ENCODE measurements at places on chromosomes 1 and 21. TPM values are rescaled to one million over a fixed set of nuclear protein-coding genes. Genes with fewer than 3 reads are reported as not detected.

DNA sequence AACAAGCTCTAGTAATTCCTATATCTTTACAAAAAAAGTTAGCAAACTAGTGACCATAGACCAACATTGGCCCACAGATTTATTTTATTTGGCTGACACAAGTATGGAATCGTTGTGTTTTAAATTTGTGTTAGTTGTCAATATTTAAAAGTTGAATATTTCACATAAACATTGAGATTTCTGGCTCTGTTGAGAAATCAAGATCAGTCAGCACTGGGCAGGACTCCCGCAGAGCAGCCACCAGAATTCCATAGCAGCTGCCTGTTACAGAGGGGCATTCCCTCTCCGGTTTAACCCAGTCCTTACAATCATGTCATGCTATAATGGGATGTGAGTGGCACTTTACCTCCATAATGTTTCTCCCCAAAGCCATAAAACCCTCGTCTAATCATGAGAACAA lies 79.2 kb upstream of the NRIP1 start:
- DNase-seq = no peak

DNA sequence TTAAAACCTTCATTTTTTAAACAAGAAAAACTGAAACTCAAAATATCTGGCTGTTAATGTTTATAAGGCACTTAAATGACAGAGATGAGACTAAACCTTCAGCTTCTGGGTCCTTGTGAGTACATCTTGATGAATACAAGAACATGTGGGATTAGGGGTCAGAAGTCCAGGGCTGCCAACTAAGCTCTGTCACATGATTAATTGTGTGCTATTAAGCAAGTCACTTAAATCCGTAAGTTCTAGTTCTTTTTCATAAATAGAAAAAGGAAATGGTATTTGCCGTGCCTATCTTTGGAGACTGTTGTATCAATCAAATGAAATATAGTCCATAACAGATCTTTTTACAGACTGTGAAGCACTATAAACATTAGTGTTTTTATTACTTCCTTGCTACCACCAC lies 43.2 kb upstream of the KCTD3 start:
- DNase-seq = no peak

- DNase-seq = no peak
Measured at GRCh38 chr1:179447489-179447888, 81.7 kb downstream of the AXDND1 start.

GRCh38 chr1:244960904-244961303 lies 96.6 kb upstream of the HNRNPU start:
- DNase-seq = no peak

- no peak for DNase-seq
Measured at GRCh38 chr1:14390816-14391215, 207.7 kb upstream of the KAZN start.

- no peak for DNase-seq
Measured at GRCh38 chr1:220702733-220703270, 12.6 kb downstream of the C1orf115 start.

DNA sequence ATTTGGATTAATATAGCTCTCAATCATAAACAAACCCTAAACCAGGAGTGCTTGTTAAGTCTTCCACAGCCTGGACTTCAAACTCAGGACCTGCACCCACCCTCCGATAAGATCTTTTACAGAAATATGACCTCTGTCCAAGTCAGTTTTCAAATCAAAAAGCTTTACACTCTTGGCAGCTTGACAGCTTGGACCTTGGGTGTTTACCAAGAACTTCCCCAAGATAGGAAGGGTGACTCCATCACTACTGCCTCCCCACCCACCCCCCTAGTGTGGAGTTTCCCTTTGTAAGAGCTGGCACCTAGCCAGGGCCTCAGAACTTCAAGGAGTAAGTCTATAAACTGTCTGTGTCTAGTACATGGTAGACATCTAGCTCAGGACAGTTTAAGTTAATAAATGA lies 9.6 kb downstream of the BCAR3 start:
- DNase-seq = no peak

DNA sequence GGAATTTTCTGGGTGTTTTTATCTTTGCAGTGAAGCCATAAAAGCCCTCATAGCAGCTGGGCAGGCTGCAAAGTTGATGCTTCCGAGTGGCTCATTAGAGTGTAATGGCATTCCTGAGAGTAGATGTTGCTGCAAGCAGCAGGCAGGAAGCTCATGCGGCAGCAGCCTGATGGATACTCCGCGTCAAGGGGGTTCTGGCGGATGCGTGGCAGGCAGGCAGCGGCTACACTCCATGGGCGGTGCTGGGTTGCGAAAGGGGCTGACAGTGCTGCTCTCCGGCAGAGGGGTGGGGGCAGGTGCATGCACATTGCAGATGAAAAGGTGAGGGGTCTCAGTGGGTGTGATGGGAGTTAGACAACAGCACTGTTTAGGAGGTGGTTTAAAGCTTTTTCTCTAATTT lies 93.2 kb upstream of the AJAP1 start:
- no peak for DNase-seq

Gene LYPD8
- not detected for total RNA-seq

DNA sequence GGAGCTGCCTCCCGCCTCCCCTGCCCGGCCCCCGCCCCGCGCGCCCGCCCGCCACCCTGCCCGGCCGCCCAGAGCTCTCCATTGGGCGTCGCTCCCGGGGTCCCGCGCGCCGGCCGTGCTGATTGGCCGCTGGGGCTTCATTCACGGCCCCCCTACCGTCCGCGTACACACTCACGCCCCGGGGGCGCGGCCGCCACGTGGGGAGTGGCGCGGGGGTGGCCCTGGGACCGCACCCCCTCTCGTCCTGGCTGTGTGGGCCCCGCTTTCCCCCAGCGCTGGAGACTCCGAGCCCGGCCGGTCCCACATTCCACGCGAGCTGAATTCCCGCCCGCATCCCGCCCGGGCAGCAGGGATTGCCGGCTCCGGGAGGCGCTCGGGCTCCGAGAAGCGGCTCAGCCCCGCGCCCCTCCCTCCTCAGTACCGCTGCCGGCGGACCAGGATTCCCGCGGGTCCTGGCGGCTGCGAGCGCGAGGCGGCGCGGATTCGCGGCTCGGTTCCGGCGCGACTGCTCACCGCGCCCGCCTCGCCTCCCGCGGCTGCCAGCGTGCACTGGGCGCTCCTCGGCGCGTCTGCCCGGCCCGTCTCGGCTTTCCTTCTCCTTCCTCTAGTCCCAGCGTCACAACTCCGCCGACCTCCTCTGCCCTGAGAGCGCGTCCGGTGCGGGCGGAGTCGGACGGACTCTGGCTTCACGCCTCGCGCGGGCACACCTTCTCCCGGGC lies 450 bp upstream of the POU3F1 start:
- peak; percentile 43 for DNase-seq

DNA sequence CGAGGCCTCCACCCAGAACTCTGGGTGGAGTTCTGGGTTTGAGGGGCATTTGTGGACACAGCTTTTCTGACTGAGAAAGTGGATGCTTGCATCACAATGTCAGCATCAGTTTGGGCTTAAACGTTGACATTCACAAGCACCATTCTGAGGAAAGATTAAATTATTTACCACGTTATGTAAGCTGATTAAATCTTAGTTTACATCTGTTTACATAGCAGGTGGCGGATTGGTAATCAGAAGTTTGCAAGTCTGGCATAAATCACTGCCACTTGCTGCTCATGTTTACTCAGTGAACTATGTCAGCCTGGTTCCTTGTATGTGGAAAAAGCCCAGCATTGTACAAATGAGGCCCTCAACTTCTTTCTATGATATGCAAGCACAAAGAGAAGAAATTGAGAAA lies 310.1 kb downstream of the PAPPA2 start:
- no peak for DNase-seq

Measured in naive thymus-derived CD4-positive, alpha-beta T cell (primary cell).